ENCODE measurements at places on chromosomes 3 and 15. TPM values are rescaled to one million over a fixed set of nuclear protein-coding genes. Genes with fewer than 3 reads are reported as not detected.

Gene ZNF662
- 1.9 TPM for total RNA-seq

Gene C3orf22
- total RNA-seq: not detected

Gene TRIM71
- not detected for total RNA-seq

Gene CHDH
- total RNA-seq: 0.44 TPM

Gene EFCAB12
- total RNA-seq: under 0.01 TPM

Gene PLIN1
- total RNA-seq: 0.22 TPM

Gene GPR171
- total RNA-seq: not detected

Gene POLQ
- total RNA-seq: 6.5 TPM

Gene CPLX3
- total RNA-seq: not detected

Gene DGKG
- 6.3 TPM for total RNA-seq

Gene SLCO2A1
- under 0.01 TPM for total RNA-seq

Gene TM4SF1
- 287 TPM for total RNA-seq

Gene HSPBAP1
- 9.3 TPM for total RNA-seq

Gene PPM1L
- 0.77 TPM for total RNA-seq

Gene CCR9
- not detected for total RNA-seq

Gene FBXL22
- total RNA-seq: 0.22 TPM

Gene C3orf49
- total RNA-seq: not detected

Gene CDCP1
- total RNA-seq: 27.7 TPM

Gene MEX3B
- 2.2 TPM for total RNA-seq

Gene SLC22A13
- total RNA-seq: 0.22 TPM

Gene GOLGA8T
- total RNA-seq: not detected

Gene CLDN18
- total RNA-seq: 0.12 TPM

Measured in uterine smooth muscle cell (primary cell).